ENCODE measurements at places on chromosomes 16 and 17.

DNA sequence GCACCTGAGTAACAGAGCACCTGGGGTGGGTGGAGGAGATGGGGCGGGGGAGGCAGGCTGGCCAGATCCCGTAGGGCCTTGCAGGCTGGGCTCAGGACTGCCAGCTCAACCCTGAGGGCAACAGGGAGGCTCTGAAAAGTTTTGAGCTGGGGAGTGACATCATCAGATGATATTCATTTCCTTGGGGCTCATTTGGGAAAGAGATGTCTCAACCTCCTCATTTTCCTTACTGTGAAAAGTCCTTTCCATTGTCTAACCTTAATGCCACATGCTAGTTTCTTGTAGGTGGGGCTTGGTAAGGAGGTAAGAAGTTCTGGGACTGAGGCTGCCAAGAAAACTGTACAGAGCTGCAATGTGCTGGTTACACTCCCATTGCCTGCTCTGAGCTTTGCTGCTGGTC lies 3.7 kb downstream of the TNS4 start:
- no peak for DNase-seq

GRCh38 chr17:63124958-63125357 lies 158.9 kb downstream of the TANC2 start:
- no peak for DNase-seq

- DNase-seq, result no peak
Measured at GRCh38 chr17:29196769-29197515, 16.7 kb upstream of the MYO18A start.

DNA sequence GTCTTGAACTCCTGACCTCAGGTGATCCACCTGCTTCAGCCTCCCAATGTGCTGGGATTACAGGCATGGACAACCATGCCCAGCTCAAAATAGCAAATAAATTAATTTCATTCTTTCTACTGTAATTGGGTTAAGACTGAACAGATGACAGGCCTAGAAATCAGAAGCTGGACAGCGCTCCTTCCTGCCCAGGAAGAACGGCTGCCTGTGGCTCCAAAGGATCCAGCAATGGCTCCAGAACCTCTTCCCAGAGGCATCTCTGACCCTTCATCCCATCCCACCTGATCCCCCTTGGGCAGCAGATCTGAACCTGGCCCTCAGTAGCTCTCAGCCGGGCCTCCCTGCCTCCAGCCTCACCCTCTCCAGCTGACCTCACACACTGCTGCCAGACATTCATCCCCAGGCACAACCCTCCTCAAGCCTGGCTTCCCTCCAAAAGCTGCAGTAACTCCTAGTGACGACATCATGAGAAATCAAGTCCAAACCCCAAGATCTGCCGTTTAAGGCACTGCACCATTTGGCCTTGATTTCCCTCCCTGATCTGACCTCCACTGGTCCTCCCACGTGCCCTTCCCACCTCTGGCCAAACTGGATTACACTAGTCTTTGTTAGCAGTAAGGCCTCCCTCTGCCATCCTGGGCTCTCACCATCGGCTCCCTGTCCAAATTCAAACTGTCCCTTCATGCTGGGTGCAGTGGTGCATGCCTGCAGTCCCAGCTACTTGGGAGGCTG lies 3.1 kb upstream of the MIF4GD start:
- no peak for DNase-seq

DNA sequence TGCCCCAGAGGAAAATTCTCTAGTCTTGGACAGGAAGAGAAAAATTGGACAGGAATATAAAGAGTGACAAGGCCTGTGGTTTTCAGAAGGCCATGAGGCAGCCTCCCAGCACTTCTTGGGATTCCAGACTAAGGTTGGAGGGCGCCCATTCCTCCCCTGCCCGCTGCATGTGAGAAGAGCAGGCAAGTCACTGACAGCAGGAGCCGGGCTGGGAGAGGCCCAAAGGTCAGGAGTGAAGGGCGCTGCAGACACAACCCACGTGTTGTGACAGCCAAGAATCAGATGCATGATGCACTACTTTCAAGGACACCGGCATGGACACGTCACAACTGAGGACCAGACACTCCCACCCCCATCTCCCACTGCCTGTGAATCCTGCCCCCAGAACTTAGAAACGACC lies 256.7 kb downstream of the CBLN1 start:
- no peak for DNase-seq

DNA sequence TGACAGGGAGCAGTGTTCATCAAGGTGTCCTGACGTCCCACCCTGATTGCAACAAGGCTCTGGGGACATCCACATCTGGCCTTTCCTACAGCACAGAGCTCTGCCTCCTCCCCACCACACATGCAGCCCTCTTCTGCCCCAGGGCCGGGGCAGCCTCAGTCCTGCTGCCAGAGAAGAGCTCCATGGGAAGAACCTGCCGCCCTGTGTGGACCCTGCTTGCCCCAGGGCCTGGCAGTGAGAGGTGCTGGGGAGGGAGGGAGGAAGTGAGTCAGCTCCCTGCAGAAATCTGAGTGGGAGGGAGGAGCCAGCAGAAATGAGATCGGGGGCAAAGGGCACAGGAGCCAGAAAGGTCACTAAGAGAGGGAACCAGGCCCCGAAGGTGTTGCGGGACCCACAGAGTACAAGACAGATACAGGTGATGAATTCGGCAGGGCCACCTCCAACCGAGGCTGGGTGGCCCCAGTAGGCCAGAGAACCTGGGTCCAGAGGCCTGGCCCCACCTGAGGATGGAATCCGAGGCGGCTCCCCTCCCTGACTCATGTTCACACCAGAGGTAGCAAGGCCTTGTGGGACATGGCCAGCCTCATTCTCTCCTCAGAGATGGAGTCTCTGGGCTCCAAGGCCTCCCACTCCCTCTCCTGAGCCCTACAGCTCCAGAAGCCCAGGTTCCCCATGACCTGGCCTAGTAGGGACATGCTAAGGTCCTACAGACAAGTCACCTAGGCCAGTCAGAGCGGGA lies 24.8 kb downstream of the MYO18A start:
- DNase-seq, result no peak

GRCh38 chr17:40555296-40556190 lies 9.7 kb downstream of the CCR7 start:
- DNase-seq, result no peak

GRCh38 chr17:76171706-76172105 lies 30.7 kb upstream of the FOXJ1 start:
- no peak for DNase-seq

DNA sequence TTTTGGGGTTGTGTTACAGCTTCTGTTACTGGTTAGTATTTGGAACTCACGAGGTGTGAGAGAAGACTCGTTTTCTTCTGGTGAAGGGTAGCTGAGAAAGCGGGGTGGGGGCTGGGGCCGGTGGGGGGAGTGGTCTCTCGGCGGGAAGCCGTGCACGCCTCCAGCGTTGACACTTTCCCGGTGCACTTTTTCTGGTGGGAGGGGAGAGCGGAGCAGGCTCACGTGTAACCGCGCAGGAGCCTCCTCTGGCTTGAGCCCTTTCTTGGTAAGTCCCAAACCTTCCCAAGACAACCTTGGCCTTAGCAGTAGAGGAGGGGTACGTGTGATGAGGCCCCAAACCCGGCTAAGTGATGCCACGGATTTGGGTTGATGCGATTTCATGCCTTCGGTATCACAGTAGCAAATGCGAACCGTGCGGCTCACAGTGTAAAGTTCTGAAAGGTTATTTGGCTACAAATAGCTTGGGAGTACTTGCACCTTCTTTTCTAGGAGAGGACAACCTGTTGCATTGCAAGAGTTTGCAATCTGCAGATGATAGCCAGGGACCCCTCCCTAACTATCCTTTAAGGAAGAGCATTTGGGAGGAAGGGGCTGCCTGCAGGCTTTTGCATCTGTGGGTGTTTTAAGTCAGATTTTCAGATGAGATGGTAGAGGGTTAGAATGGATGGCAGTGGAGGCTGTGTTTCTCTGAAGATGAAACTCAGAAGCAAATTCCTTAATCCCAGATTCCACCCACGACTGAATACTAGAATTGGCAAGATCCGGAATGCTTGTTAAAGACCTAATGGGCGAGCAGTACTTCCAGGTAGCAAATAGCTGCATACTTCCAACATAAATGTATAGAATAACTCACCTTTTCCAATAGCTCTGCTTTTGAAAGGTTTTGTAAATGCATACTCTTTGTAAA lies 1.5 kb downstream of the HLF start:
- no peak for DNase-seq

DNA sequence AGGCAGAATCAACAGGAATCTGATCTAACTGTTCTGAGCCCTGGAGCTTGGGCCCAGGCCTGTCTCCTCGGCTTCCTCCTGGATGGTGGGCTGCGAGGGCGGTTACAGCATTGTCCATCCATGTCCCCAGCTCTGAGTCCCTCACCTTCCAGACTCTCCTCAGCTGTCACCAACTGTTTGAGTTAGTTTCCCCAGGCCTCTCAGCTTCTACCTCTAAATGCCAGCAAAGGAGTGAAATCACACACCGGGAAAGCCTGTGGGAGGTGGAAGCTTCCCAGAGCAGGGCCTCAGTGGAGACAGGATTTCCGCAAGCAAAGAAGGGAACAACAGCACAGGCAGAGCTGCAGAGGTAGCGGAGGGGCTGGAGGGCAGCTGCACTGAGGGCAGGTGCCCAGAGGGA lies 9.4 kb upstream of the PRPSAP2 start:
- no peak for DNase-seq
